Stimulated activated naive CD8-positive, alpha-beta T cell treated with anti-CD3 and anti-CD28 coated beads, Interleukin-15, Interleukin-2, amounts not matched to agents 100 U/mL and 50 U/mL, for 24 hours (primary cell): ENCODE measurements at places on chromosomes 7 and 10.

- no peak for DNase-seq
Observed at GRCh38 chr10:130847170-130847569, 464.4 kb downstream of the TCERG1L start.

DNA sequence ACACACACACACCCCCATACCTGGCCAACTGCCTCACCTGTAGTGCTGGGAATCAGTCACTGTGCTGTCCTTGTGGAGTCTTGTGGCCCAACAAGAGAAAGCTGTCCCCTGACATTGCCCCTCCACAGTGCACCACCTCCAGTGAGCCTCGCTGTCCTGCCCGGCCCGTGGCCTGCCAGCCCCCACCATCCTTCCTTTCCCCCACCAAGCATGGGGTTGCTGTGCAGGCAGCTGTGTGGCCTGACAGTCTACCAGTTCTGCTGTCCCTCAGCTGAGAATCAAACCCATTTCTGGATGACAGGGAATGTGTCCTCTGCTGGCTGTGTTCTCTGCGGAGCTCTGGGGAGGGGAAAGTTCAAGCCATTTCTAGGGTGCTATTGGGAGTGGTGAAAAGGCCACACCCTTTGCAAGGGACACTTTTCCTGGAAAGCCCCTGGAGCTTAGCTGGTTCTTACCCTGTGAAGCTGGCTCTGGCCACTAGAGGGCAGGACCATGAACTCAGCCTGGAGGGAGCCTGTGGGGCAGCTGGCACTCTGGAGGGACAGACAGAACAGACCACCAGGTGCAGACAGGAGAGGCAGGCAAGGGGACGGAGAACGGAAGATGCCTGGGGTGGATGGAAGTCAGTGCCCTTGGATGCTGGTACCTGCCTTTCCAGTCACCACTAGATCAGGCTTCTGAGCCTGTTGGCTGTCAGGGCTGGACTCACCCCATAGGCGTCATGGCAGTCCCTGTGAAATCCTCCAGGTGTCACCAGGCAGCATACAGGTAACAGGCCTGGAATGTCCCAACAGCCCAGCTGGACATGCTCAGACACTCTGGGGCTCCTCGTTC, 10.5 kb upstream of the MTPAP start:
- DNase-seq: peak; percentile 77

- no peak for DNase-seq
Observed at GRCh38 chr10:121926157-121926556, 1.7 kb downstream of the ATE1 start.

DNA sequence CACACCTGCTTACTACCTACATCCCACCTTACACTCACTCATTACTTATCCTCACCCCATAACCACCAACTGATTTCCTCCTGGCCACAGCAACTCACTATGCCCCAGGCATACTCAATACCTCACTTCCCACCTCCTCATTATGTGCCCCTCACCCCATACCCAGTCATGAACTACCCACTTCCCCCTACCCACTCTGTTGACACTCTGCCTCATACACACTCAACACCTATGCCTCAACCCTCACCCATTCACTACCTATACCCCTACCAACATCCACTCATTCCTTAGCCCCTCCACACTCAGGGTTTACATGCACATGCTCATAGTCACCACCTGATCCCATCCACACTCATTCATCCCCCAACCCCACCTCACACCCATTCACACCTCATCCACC, 39.6 kb downstream of the SEC61G start:
- DNase-seq: no peak

- no peak for DNase-seq
Observed at GRCh38 chr7:42456267-42456666, 219.3 kb upstream of the GLI3 start.

DNA sequence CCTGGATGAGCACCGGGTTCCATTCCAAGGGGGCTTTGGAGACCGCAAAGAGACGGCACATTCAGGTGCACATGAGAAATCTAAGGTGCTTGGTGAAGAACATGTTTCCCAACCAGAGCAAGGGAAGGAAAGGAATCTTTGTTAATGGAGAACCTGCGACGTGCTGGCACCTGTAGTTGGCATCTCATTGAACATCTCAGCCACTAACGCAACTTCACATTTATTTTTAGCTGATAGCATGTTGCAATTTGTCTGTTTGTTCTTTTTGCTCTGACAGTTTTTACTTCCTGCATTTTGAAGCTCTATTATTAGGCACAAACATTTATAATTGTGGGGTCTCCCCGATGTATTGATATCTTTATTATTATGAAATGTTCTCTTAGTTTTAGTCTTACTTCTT, 316.7 kb downstream of the TCERG1L start:
- DNase-seq: no peak

DNA sequence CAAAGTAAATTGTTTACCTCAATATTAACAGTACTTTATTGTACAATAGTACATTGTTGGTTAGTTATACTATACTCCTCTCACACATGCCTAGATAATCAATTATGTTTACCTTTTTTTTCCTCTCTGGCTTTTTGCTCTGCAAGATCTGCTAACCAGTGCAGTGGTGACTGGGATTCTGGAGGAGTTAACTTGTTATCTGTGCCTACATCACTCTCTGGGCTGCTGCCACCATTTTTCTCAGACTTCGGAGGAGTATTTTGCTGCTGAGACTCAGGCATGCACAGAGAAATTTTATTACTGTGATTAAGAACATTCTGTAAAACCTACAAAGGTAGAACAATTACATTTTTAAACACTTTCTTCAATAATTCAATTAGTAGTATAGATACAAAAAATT, 59.7 kb downstream of the NRBF2 start:
- DNase-seq: no peak

GRCh38 chr10:73898730-73899410, 12.1 kb upstream of the PLAU start:
- no peak for DNase-seq

GRCh38 chr10:29955329-29955935, 104.0 kb downstream of the JCAD start:
- no peak for DNase-seq

DNA sequence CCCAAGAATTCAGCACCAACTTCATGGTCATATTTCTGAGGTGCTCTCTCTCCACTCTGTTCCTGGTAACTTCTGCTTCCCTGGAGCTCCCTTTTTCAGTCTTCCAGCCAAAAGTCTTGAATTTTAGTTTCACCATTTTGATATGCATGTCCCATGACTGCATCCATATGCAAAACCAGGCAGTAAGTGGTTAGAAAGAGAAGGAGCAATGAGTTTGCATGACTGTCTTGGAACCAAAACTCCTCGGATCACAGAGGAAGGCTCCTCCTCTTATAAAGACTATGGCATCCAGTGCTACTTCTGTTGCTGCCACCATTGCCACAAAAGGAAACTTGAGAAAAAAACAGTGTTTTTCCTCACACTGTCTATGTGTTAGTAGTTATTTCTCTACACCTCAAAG, 269.1 kb upstream of the GLI3 start:
- no peak for DNase-seq

DNA sequence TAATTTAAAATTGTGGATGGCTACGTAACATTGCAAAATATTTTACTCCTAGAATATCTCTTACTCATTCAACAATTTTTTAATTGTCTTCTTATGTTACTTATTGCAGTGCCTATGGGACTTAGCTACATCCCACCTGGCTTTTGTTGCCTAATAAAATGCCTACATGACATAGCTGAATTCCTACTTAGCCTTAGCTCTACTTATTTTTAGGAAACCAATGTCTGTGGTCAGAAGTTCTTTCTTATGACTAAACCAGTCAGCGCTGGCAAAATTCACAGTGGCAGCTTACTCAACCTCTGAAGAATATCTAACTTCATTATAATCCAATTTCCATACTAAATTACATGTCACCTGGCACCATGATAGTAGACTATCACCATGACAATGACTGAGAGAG, 1612.4 kb upstream of the LRRTM3 start:
- DNase-seq: no peak

DNA sequence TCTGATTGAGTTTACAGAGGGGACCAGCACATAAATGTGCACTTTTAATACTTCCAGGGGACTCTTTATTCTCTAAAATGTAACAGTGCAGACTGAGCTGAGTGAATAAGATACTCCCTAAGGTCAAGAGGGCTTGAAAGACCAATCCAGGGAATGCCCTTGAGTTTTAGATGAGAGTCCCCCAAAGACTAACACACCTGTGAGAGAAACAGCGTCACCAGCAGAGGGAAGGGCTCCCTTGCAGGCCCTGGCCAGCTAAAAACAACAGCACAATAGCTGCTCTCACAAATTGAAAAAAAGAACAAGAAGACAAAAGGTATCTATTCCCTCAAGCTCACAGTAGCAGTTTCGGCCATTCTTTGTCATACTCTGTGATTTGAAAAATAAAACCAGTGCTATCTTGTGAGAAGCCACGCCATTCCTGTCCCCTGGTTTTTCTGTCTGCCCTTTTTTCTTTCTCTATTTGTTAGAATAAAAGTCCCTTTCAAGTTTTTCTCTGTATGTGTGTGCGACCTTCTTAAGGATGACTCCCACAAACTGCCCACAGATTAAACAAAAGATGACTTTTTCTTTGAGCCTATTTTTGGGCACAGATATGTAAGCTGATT, 230.4 kb upstream of the BMPER start:
- DNase-seq: no peak

GRCh38 chr7:155408651-155409586, 49.0 kb upstream of the EN2 start:
- no peak for DNase-seq

DNA sequence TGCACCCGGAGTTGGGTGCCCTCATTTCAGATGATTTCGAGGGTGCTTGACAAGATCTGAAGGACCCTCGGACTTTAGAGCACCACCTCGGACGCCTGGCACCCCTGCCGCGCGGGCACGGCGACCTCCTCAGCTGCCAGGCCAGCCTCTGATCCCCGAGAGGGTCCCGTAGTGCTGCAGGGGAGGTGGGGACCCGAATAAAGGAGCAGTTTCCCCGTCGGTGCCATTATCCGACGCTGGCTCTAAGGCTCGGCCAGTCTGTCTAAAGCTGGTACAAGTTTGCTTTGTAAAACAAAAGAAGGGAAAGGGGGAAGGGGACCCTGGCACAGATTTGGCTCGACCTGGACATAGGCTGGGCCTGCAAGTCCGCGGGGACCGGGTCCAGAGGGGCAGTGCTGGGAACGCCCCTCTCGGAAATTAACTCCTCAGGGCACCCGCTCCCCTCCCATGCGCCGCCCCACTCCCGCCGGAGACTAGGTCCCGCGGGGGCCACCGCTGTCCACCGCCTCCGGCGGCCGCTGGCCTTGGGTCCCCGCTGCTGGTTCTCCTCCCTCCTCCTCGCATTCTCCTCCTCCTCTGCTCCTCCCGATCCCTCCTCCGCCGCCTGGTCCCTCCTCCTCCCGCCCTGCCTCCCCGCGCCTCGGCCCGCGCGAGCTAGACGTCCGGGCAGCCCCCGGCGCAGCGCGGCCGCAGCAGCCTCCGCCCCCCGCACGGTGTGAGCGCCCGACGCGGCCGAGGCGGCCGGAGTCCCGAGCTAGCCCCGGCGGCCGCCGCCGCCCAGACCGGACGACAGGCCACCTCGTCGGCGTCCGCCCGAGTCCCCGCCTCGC, at the start of gene EGFR:
Gene EGFR, plus strand, starts transcription at position 657 of the 830 bp plus-strand sequence. CDS start 261 bp downstream, outside the sequence.
- DNase-seq: no peak

- DNase-seq: no peak
Observed at GRCh38 chr7:84845971-84846370, 340.9 kb downstream of the SEMA3D start.

DNA sequence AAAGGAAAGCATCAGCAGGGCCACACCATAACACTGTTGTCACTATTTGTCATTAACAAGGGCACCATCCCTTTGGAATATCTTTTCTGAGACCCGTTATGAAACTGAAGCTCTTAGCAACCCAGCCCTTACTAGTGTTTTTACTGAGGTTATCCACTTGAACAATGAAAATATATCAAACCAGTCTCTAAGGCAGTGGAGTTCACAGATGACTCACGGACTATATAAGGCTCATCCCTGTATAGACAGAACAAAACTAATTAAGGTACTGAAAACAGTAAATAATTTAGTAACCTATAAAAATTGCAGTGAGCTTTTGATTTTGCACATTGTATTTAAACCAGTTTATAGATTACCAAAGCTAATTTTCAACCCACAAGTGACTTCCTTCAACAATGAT, 196.0 kb downstream of the ELAPOR2 start:
- DNase-seq: no peak

DNA sequence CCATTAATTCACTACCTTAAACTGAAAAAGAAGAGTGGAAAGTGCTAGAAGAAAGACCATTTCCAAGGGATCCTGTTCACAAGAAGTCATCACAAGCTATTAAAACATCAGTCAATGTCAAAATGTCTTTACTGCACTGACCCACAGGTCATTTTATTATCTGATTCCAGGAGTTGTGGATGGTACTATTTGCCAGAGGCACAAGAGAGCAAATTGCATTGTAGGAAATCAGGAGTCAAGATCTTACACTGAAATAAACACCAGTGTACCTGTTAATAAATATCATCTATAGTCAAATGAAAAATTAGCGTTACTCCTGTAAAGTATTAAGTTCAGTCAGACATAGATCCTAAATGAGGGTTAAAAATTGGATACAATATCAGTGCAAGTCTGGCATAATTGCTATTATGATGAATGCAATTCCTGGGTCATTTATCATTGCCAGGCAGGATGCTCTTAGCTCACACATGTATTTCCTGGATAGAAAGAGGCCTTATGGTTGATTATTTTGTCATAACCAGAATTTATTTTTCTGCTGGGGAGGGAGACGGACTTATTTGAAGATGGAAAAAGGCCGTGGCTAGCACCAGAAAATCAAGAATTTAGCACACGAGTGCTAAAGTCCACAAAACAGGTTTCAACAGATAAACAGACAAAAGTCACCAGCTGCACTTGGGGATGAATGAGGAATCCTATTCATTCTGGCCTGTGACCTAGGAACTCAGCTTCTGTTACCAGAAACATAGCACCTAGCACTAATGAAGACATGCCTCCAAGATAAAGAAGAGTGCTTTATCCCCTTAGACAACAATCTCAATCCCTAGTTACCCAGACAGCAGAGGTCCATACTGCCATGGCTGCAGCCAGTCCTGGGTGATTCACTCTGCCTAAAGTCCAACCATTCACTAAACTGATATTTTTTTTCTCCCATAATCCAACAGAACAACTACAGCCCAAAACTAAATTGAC, 683.1 kb upstream of the POM121L12 start:
- no peak for DNase-seq

- no peak for DNase-seq
Observed at GRCh38 chr7:30845426-30846135, 66.1 kb upstream of the AQP1 start.

DNA sequence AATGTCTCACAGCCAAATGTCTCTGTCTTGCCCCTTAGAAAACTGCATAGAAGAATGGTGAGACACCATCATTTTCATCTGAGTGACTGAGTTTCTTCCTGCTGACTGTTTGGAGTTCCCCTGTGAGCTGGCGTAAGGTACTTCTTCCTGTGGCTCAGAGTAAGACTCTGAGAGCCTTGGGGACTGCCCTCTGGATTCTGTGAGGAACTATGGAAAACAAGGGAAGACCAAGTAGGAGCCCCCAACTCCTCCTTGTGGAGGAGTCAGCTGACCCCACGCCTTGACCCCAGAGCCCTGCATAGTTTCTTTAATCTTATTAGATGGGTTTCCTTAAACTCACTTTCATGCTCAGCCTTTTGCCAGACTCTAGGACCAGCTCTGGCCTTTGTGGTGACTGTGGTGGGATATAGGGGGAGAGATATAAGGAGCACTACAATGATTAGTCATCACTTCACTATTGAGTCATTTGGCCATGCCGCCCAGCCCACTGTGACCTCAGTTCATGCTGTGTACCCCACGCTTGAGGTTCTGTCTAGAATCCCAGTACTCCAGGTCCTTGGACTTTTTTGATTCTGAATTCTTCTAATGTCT, 51.8 kb upstream of the FAM133B start:
- peak; percentile 76 for DNase-seq

GRCh38 chr10:92848037-92848440, 281 bp upstream of the EXOC6 start:
- no peak for DNase-seq

- DNase-seq: no peak
Observed at GRCh38 chr7:20316706-20317105, 14.0 kb upstream of the ITGB8 start.
